CD4-positive, alpha-beta T cell (primary cell): ENCODE measurements at places on chromosomes 2 and 18.

GRCh38 chr2:120991441-120991840, 255.8 kb downstream of the GLI2 start:
- DNase-seq, result no peak

GRCh38 chr2:225120186-225120585, 77.9 kb upstream of the DOCK10 start:
- DNase-seq, result no peak

DNA sequence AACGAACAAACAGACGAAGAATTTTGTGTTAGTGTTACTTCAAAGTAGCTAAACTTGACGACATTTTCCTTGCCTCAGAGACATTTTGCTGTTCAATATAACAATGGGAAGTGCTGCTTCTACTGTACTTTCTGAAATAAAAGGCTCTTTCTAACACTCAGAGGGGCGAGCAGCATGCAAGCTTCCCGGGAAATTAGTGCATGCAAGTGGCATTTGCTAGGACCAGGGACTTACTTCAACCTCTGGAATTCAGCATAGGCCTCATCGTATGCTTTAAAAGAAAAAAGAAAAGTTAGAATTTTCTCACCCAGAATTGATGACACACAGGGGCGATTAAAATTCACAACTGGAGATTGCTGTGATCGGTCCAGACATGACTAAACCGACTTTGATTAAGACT, 62.5 kb upstream of the LPIN2 start:
- no peak for DNase-seq

DNA sequence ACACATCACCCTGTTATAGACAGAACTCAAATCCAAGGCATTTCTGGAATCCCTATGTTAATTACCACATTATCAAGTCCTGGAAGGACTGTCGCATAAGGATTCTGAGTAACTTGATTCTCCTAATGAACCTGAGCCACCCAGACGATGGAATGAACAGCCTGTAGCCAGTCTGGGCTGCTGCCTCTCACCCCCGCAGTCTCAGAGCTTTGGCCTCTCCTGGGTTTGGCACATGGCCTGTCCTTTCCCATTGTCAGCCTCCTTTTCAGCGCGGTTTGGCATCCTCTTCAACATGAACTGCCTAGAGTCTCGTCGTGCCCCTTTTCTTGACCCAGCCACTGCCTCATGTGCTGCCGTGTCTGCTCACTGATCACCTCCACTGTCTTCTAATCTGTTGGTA, 147.6 kb downstream of the SLC8A1 start:
- no peak for DNase-seq

DNA sequence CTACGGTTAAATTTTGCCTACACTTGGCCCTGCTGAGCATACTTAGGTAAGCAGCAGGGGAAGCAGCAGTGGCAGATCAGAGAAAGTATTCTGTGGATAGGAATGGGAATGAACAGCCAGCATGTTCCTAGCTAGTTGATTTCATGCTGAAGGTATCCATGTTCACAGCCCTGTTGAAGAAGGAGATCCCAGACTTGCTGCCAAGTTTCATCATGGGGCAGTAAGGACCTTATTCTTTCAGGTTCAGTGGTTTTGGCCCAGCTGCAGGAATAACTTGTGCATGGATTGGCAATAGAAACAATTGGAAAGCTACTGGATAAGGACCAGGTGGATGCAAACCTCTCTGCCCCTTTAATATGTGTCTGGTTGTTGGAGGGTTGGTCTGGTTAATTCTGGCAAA, 98.2 kb upstream of the TMEM178A start:
- no peak for DNase-seq

DNA sequence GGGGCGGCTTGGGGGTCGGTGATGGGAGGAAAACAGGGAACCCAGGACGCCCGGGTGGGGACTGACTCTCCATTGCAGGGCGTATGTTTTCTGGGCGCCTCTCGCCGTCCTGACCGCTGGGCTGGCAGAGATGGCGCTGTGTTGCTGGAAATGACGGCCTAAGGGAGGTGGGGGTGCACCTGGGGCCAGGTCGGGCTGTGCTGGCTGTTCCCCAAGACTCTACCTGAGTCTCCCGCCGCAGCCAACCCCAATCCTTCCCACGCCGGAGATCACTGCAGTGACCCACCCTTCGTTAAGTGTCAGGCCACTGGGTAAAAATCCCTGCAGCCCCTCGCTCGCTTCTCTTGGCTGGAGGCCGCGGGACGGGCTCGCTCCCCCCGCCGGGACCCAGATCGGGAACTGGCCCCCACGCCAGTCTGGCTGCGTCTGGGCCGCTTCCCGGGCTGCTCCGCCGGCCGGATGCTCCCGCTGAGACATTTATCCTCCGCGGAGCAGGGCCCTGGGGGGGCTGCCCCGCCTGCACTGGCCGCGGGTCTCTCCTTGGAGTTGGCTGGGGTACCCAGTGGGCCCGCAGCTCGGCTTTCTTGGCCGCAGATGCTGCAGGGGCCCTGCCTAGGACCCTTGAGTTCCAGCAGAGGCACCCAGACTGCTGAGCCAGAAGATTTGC, 7.8 kb upstream of the ARMC9 start:
- DNase-seq, result no peak

- DNase-seq, result peak; percentile 5
Observed at GRCh38 chr2:178829299-178829960, 22.2 kb upstream of the TTN start.

GRCh38 chr2:101614127-101614759, 83.3 kb upstream of the MAP4K4 start:
- DNase-seq, result no peak

GRCh38 chr2:3348767-3349166, 28.9 kb downstream of the EIPR1 start:
- DNase-seq, result no peak

DNA sequence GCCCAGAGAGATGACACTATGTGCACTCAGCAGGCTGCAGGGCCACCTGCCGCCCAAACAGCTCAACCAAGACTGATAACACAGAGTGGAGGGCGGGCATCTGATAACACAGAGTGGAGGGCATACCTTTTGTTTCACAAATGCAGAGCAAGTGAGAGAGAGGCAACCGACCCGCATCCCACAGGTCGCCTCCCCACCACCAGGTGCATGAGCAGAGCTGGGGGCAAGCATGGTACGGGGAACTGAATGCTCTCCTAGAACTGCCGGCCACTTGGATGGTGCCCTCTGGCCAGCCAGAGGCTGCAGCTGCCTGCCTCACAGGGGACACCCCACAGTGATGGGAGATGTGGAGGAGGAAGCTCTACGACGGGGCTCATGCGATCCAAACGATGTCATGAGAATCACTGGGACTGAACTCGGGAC, 49.5 kb downstream of the ANO7 start:
- no peak for DNase-seq

DNA sequence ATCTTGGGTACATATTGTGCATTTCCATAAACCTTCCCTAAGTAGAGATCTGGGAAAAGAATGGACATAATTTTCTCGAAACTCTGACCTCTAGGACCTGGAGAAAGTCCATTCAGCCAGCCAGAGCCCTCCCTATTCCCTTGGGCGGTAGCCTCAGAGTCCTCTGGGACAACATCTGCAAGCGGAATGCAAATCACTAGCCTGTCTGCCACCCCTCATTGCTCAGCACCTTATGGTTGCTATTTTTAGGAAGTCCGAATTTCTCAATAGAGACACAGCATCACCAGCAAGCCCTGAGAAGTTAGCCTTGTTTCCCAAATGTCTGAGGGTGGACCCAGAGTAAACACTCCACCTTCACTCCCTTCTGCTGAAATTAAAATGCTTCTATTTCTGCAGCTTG, 17.6 kb upstream of the CD28 start:
- no peak for DNase-seq

GRCh38 chr2:240989451-240990265, 8.8 kb upstream of the SNED1 start:
- DNase-seq, result no peak

GRCh38 chr2:233037078-233037477, 4.6 kb downstream of the NEU2 start:
- DNase-seq, result no peak

GRCh38 chr2:168137510-168138180, 109.8 kb downstream of the STK39 start:
- no peak for DNase-seq

DNA sequence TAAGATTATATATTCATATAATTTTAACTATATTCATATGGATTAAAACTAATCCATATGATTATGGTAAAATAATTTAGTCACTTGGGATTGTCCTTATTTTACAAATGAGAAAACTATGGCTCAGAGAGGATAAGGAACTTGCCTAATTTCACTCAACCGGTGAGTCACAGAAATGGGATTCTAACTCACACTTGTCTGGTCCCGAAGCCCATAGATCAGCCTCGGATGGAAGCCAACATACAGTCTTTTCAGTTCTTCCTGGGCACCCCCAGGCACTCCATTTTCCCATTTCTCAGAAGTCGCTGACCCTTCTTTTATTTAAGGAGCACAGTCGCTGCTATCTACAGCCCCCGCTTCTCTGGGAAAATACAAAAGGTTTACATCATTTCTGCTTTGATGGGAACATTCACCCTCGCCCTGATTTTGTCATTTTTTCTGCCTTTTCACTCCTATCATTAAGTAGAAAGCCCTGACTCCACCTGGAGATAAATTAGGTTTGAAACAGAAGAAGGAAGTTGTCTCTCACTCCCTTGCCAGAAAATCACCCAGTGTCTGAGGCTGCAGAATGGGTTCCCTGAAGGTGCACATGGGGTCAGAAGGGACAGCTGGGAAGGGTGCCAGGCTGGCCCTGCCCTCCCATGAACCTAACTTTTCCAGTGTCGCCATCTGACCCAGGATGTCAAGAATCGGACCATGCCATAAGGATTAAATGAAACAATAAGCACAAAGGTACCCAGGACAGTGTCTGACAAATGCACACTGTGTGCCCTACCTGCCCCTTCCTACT, 36.6 kb downstream of the CYP1B1 start:
- DNase-seq, result no peak

DNA sequence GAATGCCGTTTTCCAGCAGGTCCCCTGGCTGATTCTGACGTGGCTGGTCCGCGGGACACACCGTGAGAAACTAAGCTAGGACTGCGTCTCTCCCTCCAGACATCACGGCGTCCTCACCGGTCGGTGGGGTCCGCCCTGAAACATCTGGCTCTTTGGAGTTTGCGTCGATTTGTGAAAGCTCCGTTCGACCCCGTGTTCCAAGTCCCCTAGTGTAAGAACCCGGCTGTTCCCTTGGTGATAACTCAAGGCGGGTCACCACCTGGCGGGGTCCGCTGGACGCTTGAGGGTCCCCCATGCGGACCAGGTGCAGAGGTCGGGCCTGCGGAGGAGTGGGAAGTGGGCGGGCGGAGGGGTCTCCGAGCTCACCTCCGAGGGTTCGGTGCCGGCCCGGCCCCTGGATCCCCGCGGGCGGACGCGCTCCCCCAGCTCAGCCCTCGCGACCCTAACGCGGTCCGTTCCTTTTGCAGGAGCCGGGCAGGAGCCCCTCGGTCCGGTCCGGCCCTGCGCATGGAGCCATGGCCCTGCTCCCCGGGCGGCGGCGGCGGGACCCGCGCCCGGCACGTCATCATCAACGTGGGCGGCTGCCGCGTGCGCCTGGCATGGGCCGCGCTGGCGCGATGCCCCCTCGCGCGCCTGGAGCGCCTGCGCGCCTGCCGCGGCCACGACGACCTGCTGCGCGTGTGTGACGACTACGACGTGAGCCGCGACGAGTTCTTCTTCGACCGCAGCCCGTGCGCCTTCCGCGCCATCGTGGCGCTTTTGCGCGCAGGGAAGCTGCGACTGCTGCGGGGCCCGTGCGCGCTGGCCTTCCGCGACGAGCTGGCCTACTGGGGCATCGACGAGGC, 65.6 kb downstream of the KCNG2 start:
- DNase-seq, result peak; percentile 9

DNA sequence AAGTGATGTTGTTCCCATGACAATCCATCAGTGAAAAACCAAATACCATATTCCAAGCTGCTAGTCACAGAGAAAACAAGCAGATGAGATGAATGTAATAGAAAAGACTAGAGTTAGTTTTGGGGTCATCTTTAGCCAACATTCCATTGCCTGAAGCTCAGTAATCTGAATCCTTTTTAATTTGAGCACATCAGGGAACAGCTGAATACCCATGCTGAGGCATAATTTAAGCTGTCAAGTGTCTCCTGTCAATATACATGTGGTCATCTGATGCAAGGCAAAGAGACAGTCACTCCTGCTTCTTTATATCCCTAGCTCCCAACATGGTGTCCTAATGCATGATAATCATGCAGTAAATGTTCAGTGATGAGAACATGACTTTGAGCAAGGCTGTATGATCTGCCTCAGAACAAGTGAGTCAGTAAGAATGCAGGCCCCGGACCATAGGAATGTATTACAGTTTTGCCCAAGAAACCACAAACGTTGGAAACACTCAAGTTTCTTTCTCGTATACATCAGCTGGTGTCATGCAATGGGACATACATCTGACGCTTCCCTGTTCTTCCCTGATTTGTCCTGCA, 48.0 kb downstream of the CDK15 start:
- DNase-seq, result no peak

- no peak for DNase-seq
Observed at GRCh38 chr2:24163186-24163585, 11.7 kb upstream of the FAM228A start.

- peak; percentile 46 for DNase-seq
Observed at GRCh38 chr2:162072976-162073887, 783 bp downstream of the DPP4 start.

- DNase-seq, result no peak
Observed at GRCh38 chr18:41576643-41577042, 378.4 kb upstream of the PIK3C3 start.

DNA sequence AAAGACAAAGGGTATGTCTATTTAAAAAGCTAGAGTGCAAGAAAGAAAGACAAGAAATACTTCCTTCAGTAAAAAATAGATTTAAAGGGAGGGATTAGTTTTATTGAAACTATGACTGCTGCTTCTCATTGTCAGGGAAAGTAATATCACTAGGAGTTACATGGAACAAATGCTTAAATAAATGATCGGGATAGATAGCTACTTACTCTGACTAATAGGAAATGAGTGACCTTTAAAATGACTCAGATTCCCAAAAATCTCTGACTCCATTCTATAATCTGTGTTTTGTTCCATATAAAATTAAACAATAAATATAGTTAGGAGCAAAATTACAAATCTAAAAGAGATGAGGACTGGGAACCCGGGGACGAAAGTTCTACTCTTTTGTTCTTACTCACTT, 669.3 kb downstream of the NR4A2 start:
- no peak for DNase-seq

GRCh38 chr18:49094979-49095632, 144.3 kb upstream of the SMAD7 start:
- DNase-seq, result no peak

DNA sequence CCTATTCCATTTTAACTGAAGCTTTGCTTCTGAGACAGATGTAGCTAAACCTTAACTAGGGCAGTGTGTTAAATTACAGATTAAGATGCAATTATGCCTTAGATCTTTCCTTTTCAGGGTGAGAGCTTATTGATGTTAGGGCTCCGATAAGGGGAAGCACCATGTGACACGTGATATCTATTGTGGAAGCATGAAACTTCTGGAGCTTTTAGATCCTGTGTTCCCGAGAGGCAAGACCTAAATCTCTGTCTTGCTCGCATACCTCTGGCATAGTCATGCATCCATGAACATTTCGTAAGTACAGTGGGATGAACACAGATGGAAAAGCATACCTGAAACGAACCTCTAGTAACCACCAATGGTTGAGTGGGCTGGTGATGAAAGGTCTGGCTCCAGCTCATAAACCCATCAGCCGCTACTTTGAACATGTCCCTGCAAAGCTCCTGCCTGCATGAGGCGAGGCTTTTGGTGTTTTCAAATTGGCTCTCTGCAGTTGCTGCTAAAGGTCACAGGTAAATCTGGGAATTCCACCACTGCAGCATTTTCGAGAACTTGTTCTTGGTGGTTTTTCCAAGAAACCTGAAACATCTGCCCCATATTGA, 3.7 kb upstream of the NRP2 start:
- no peak for DNase-seq
